Right kidney (tissue), 9 donors: ENCODE measurements at places on chromosomes 7 and 10.

DNA sequence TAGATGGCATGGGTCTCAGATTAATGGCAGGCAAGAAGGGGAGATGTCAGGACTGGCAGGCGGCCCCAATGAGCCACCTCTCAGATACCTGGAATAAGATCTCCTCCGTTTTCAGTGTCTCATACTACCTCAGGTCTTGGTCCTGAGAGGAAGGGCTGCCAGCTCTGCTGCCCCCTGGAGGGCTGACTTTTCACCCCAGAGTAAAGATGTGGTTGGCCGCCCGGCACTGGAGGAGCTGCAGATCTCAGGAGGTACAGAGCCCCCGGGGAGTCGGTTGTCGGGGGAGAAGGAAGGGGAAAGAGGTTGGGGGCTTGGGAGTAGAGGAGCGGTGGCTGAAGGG, 642 bp upstream of the COL13A1 start:
- DNase-seq, result no peak

- DNase-seq, result peak; percentile 56
Measured at GRCh38 chr10:70405037-70405824, 1.3 kb downstream of the EIF4EBP2 start.

- no peak for DNase-seq
Measured at GRCh38 chr10:50511492-50512213, 112.1 kb downstream of the SGMS1 start.

GRCh38 chr10:23146258-23146657, 45.9 kb upstream of the PTF1A start:
- no peak for DNase-seq

DNA sequence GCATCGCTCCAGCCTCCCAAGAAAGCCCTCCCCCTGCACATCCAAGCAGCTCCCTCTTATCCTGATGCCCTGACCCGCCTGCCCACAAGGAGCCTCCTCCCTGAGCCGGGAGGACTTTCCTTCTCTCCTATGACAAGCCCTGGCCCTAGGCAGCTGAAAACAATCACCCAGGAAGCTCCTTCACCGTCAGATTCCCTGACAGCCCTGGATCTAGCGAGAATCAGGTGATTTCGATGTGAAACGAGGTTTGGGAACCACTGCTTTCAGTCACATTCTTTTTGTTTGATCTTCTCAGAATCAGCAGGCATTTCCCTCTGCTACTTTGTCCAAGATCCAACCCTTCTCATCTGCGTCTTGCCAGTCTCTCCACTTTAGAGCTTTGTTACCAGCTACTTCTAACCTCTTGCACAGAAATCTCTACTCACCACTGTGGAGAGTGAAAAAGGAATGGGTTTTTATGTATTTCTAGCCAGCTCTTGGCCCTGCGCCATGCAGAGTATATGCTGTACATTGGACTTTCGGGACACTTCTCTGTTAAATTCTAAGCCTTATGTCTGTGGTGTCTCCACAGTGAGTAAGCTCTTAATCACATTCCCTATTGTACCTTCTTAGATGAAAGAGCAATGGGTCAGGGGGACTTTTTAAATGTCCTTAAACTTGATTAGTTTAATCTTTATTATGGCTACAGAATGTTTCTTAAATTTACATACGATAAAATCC, 253.2 kb upstream of the C7orf33 start:
- DNase-seq, result no peak

DNA sequence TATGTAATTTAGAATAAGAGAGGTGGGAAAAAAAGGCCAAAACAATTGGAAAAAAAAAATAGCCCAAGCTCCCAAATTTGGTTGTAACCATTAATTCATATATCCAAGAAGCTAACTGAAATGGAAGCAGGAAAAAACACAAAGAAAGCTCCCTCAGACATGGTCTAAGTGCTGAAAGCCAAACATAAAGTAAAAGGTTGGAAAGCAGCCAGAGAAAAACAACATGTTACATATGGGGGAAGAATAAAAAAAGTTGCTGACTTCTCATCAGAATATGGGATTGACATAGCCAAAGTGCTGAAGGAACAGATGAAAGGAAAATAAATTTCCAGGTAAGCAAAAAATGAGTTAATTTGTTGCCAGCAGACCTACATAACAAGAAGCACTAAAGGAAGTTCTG, 40.3 kb downstream of the PDZD8 start:
- DNase-seq, result no peak

DNA sequence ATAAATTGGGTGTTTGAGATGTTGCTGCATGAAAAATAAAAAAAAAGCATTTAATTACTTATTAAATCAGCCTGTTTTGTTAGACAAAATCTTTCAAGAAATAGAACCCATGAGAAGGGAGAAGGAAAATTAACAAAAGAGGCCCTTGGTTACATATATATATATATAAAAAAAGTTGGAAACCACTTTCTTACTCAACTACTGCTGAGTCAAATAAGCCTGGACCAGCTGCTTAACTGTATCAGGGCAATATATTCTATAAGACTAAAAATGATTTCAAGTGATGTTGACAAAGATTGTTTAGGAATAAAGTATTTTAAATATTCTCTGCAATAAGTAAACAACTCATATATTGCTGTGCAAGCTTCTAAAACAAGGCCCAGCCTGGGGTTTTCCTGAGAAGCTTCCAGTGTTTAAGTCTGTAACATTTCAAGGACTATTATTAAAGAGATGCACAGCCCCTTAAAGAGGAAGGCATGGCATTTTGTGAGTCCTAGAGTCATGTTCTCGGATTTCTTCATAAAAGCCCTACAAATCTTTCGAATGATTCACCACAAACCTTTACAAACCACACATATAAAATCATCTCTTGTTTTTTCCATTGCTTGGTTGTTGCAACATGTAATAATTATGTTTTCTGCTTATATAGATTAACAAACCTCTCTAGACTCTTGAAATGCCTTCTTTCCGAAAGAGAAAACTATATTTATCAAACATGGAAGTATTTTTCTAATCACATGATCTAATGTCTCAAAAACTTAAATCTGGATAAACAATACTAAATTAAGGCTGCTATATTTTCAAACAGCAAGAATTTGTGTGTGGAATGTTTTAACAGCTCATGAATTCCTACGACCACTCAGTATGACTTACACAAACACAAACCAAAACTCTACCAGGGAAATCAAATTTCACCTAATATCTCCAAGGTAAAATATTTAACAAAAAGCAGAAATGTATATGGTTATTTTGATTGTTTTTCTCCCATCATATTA, 14.3 kb downstream of the JAZF1 start:
- no peak for DNase-seq

- DNase-seq, result no peak
Measured at GRCh38 chr7:40747856-40748255, 613.1 kb downstream of the SUGCT start.

DNA sequence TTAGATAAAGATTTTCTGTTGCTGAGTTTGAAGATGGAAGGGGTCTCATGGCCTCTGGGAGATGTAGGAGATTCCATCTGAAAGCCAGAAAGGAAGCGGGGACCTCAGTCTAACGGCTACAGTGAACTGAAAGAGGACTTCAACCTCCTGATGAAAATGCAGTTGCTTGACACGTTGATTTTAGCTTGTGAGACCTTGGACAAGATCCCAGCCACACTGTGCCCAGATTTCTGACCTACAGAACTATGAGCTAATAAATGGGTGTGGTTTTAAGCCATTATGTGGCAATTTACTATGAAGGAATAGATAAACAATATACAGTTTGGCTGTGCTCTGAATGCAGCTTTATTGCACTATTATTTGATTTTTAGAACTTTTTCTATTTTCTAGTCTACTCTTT, 342.3 kb upstream of the SEMA3D start:
- no peak for DNase-seq

DNA sequence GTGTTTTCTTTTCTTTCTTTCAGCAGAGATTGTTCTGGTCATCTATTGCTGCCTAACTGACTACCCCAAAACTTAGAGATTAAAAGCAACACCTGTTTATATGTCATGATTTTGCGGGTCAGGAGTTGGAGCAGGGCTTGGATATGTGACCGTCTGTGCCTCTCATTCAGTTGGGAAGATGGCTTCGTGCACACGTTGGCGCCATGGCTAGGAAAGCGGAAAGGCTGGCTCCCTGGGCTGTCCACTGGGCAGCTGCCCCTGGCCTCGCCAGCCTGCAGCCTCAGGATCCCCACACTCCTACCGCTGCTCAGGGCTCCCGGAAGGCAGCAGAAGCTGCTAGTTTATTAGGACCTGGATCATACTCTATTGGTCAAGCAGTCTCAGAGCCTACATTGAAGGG, 638.1 kb upstream of the FOXK1 start:
- no peak for DNase-seq

DNA sequence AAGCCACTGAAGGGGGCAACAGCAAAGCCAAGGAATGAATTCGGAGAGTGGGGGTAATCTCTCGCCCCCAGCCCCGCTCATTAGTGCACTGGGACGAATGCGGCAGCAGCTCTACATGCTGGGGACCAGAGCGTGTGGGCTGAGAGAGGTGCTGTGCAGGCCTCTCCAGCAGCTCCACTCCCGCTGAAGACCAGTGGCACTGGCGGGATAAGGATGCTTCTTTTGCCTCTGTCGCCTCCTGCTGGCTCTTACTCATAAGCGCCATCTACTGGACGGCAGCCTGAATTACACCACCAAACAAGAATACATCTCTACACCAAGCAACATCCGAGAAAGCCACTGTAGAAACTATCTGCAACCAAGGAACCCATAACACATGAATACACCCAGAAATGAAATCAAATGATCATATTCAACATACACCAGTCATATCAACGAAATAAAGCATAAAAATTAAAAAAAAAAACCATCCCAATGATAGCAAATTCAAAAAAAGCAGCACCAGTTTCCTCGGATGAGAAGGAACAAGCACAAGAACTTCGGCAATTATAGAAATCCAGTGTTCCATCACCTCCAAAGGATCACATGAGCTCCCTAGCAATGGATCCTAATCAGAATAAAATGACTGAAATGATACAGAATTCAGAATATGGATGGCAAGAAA, 79.0 kb upstream of the TMEM168 start:
- no peak for DNase-seq

DNA sequence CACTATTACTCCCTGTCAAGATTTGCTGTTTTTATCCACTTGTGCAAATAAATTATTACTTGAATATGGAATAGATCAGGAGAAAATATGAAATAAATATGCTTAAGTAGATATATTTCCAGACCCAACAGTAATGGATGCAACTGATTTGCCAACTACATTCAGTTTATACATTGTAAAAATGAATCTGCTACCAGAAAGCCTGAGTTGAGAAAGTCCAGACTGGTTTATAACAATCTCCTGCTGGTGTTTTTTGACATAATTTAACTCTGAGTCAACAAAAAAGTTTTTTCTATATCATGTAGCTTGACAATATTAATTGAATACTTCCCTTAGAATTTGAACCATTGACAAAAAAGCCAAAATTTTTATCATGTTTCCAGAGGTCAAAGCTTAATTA, 265.8 kb upstream of the SEMA3D start:
- no peak for DNase-seq

- no peak for DNase-seq
Measured at GRCh38 chr7:103003004-103003403, 71.6 kb downstream of the FBXL13 start.

GRCh38 chr10:27624941-27625340, 120.7 kb downstream of the MKX start:
- DNase-seq, result no peak
